ENCODE measurements at places on chromosomes 13 and 19. TPM values are rescaled to one million over a fixed set of nuclear protein-coding genes. Genes with fewer than 3 reads are reported as not detected.

The MRPL54 gene
- total RNA-seq, result 62.6 TPM

The ZNF547 gene
- 4.4 TPM for total RNA-seq

The JUNB gene
- total RNA-seq, result 58.6 TPM

- ATAC-seq, result no peak
Measured at GRCh38 chr19:44628793-44629192, 14.9 kb upstream of the PVR start.

- no peak for ATAC-seq
Measured at GRCh38 chr19:38946229-38947010, 15.7 kb downstream of the MRPS12 start.

- ATAC-seq, result no peak
Measured at GRCh38 chr19:44567745-44568144, 38.3 kb upstream of the CEACAM20 start.

DNA sequence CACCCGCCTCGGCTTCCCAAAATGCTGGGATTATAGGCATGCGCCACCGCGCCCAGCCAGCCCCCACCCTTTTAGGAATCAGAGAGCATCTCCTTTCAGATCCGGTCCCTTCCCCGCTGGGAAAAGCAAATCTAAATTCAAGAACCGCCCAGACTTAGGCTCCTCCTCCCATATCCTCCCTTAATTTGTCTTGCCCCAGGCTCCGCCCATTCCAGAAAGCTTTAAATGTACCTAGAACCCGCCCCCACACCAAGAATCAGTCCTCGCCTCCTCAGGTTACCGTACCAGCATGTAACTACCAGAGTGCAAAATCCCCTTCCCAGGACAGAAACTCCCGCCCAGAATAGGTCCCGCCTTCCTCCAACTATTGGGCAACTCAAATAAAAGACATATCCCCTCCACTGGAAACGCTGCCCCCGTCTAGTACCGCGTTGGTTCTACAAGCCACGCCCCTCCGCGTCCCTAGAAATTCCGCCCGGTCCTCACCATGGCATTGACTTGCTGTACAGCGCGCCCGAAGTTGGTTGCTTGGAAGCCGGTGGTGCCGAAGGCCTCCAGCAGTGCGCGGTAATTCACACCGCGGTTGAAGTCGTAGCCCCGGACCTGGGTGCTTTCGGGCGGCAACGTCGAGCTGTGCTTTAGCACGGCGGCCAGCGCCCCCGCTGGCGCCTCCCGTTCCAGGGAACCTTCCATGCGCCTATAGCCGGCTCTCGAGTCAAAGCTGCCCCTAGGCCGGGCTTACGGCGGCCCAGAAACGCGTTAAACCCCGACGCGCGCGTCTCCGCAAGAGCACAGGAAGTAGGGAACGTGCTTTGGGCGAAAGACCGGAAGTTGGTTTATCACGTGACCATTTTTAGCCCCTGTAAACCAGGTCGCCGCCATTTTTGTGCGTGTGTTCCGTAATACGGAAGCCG, at the start of gene DHPS:
Gene DHPS, minus strand, starts transcription at position 807 of the 914 bp plus-strand sequence. Its CDS starts 114 bp downstream, at position 693.
- ATAC-seq, result peak; percentile 81

GRCh38 chr13:57624565-57625435, 6.7 kb upstream of the PCDH17 start:
- ATAC-seq, result peak; percentile 82

All from motor neuron (in vitro differentiated cells).